Hippocampal formation (tissue), 2 donors: ENCODE measurements at places on chromosomes 4 and X.

DNA sequence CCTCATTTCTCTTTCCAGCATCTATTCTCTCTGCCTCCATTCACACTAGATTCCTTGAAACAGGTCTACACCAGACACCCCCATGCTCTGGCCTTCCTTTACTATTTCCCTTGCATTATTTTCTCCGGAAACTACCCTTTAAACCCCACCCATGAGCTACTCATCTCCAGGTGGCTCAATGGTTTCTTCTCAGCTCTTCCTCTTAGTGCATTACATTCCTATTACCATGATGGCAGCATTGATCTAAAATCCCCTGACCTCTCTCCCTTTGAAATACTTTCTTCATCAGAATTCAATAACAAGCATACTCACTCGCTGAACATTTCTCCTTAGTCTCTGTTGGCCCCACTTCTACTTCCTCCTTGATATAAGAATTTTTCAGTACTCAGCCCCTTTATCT is 94.6 kb downstream of the SYNPO2 start:
- DNase-seq, result no peak

- DNase-seq, result no peak
Measured at GRCh38 chr4:56701161-56701480, 20.0 kb upstream of the HOPX start.

GRCh38 chrX:1416965-1417760 is 25.2 kb upstream of the SLC25A6 start:
- DNase-seq, result no peak

GRCh38 chr4:76504613-76505465 is 69.8 kb downstream of the SHROOM3 start:
- DNase-seq, result peak; percentile 9

DNA sequence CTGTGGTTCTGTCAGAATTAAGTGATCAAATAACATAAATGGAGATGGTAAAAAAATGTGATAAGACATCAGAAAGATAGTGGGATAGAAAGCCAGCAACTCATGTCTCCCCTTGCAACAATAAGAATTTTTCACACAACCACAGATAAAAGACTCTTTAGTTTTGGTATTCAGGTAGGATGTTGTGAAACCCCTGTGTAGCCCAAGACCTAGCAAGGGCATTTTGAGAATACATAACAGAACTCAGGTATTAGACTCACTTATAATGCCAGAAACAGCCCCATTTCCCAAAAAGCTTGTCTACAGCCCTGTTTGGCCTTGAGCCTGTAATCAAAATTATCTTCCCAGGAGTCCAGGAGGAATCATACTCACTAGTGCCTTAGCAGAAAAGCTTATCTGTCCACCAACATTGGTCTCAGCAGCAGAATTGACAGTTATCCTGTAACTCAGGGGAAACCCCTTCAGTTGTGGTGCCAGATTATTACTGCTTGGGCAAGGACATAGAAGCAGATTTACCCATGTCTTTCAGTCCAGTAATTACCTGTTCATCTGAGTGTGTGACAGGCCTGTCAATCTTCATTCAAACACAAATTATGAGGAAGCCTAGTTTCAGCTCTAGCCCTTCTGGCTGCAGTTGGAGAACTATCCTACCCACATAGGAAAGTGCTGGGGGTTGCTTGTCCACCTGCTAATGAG is 41.0 kb upstream of the UGT2B17 start:
- no peak for DNase-seq

DNA sequence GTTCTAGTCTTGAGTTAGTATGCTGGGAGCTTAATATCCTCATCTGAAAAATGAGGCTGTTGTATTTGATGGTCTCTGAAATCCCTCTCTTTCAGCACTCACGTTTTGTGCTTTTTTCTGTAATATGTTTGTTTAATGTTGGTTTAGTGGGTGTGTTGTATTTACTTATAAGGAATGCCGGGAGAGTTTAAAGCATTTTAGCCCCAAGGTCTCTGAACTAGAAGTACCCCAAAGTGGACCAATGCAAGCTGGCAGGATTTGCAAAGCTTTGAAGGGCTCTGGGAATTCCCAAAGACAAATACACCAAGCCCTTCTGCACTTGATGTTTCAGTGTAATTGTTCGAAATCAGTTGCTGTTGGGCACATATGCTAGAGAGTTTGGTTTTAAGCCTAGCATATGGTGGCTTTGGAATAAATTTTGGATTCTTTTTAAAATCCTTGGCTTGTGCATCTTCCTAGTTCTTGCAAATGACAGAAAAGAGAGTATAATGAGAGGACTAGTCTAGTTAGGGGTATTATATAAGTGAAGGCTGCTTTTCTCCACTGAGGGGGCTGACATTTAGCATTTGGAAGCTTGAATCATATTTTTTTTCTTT is 371.4 kb upstream of the BOD1L1 start:
- DNase-seq, result peak; percentile 10

- no peak for DNase-seq
Measured at GRCh38 chr4:76518241-76518640, 83.2 kb downstream of the SHROOM3 start.

DNA sequence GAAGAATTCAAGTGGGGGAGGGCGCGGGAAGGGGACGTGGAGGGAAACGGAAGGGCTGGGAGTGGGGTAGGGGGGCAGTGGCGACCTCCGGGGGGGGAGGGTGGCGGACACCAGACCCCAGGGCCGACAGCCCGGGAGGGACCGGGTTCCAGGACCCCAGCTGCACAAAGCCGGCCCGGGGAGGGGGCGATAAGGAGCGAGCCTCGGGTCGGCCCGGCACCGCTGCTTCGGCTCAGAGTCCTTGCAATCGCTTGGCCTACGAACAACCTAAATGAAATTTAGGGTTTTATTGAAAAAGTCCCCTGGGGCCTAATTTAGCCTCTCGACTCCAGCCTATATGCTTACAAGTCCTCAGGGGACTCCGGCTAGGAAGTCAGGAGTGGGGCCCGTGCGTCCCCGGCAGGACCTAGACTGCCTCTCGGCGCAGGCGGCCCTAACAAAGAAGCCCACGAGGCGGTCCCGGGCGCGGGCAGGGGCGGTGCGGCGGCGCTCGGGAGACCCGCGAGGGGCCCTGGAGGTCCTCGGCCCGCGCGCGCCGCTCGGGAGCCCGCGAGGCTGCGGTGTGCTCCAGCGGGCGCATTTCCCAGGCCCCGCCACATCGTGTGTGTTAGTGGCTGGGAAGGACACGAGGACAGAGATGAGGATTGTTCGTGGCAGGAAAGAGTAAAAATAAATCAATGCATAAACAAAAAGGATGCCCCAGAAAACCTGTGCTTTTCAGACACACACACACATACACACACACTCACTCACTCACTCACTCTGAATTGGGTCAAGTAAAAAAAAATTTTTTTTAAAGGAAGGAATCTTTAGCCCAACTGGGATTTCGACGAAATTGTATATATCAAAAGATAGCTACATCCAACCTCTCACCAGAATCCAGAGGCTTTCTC is 70.0 kb downstream of the MGST2 start:
- DNase-seq, result peak; percentile 13

DNA sequence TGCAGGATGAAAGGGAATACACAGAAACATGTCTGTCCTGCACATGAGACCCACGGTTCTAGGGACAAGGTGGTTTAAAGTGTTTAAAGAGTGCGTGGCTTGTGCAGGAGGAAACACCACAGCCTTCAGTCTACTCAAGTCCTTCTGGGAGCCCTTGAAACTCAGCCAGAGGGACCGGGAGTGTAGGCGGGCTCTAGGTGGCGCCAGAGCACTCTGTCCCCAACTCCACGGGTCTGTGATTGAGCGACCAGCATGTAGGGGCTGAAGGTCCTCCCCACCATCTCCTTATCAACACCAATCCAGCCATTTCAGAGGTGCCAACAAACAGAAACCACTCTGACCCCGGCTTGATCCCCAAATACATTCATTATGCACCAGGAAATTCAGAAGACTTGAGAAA is 82.0 kb upstream of the CLDN34 start:
- peak; percentile 59 for DNase-seq

DNA sequence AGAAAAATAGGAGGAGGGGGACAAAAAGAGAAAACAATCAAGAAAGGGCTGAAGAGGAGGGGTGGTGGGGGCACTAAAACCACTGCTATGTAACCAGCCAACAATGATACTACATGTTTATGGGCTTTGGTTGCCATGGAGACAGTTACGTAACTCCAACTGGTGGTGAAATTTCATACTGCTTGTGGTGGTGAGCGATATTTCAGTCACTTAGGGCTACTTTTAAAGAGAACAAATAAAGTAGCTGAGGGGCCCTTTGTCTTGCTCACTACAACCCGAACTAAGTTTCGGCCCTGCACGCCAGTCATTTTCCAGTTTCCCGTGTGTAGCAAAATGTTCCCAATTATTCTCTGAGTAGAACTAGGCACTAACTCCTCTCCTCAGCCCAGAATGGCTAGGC is 275.2 kb upstream of the EDA2R start:
- DNase-seq, result no peak

GRCh38 chr4:67744561-67745283 is 9.5 kb downstream of the GNRHR start:
- no peak for DNase-seq

DNA sequence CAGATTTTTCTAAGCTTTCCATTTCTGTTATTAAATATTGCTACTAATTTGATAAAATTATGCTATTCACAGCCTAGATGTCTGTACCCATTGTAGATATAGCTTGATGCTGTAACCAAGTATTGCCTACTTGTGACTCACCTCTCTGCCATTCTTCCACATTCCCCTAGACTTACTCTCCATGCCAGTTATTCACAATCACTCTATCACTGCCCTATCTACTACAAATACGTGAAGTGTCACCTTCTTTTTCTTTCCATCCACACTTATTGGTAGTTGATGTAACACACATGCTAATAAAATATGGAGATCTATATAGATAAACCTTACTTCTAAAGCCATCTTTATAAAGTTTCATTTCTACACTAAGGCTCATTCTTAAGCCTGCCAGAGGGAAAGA is 179.4 kb upstream of the PACRGL start:
- no peak for DNase-seq

- DNase-seq, result no peak
Measured at GRCh38 chr4:22686141-22686540, 6.6 kb upstream of the GBA3 start.

- DNase-seq, result no peak
Measured at GRCh38 chrX:110310000-110310790, 7.7 kb downstream of the AMMECR1 start.

GRCh38 chr4:78362310-78362709 is 189.3 kb upstream of the ANXA3 start:
- DNase-seq, result no peak

- DNase-seq, result no peak
Measured at GRCh38 chrX:47723689-47724088, 64.7 kb upstream of the UXT start.
